ENCODE measurements at places on chromosomes 13 and 19.

GRCh38 chr13:34678154-34678553 is 263.9 kb upstream of the NBEA start:
- no peak for DNase-seq

- DNase-seq: no peak
Observed at GRCh38 chr19:4067396-4068046, 822 bp upstream of the ZBTB7A start.

GRCh38 chr13:30415430-30416030 is 6.8 kb upstream of the UBE2L5 start:
- no peak for DNase-seq

GRCh38 chr13:24207841-24208667 is 47.5 kb downstream of the SPATA13 start:
- DNase-seq: no peak

DNA sequence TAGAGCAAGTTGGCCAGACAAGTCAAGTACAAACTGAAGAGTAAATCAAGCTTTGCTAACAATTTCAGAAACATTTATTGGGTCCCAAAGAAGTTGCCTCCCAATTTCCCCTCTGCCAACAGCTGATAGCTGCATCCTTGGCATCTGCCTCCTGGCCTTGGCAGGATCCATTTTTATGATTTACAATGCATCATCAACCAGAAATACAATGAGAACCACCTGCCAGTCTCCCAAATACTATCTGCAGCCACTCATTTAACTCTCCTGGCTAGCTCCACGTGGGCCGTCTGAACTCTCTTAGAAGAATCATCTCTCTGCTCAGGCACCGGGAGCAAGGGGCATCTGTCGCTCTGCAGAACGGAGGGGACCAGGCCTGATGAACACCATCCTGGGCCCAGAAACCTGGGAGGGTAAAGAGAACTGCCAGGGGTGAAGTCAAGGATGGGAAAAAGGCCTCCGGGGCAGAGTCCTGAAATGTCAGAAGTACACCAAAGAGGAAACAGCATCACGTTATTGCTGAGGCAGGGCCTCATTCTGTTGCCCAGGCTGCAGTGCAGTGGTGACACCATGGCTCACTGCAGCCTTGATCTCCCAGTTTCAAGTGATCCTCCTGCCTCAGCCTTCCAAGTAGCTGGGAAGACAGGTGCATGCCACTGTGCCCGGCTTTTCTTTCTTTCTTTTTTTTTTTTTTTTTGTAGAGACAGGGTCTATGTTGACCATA is 2.6 kb downstream of the LONP1 start:
- DNase-seq: no peak

- no peak for DNase-seq
Observed at GRCh38 chr19:6832412-6832811, 55.0 kb upstream of the ADGRE1 start.

DNA sequence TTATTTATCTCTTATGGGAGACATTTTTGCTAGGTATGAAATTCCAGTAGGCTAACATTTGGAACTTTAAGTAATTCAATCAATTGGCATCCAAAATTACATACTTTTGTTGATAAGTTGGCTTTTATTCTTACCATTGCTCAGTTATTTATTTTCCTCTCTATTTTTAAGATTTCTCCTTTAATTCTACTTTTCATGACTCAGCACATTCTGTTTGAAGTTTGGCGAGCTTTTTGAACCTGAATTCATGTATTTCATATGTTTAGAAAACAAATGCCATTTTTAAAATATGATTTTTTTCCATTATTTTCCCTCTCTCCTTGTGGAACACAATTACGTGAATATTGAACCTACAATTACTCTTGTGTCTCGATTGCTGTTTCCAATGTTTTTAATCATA is 2896.3 kb upstream of the PCDH20 start:
- DNase-seq: no peak

DNA sequence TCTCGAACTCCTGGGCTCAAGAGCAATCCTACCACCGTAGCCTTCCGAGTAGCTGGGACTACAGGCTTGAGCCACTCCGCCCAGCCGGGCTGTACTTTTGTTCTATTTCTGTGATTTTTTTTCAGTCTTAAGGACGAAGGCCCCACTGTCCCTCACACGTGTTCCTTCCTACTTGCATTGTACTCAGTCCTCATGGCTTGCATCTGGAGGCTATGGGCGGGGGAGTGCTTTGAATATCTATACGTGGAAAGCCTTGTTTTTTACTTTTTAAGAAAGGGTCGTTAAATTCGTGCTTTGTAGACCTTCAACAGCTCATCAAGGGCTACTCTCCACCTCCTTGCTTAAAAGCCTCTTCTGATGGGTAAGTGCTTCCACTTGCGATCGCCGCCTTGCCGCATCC is 36.8 kb downstream of the NLRP12 start:
- DNase-seq: no peak

DNA sequence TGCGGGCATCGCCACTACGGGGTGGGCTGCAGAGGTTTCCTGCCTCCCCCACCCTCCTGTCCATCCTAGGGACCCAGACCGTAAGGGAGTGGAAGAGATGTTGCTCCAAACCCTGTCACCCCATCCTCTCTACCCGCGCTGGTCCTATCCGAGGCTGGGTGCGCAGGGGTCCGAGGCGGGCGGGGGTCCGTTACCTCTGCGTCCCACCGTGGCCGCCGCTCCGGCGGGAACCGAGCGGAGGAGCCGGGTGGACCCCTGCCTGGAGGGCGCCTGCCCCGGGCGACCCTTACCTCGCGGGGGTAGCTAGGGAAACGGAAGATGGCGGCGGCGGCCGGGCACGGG is at the start of gene DGKH:
Gene DGKH (plus strand): TSS at position 307 of the 342 bp plus-strand sequence. CDS start 126 bp downstream, outside the sequence.
- no peak for DNase-seq

GRCh38 chr19:4323692-4324091 is 14.9 kb downstream of the STAP2 start:
- DNase-seq: no peak

- DNase-seq: no peak
Observed at GRCh38 chr13:50596776-50597203, 246.7 kb downstream of the DLEU7 start.

- DNase-seq: no peak
Observed at GRCh38 chr13:93345770-93346169, 119.2 kb downstream of the GPC6 start.
